HCT116 (cell line): ENCODE measurements at places on chromosomes 16 and 17. TPM values are rescaled to one million over a fixed set of nuclear protein-coding genes. Genes with fewer than 3 reads are reported as not detected.

Gene SP6
- total RNA-seq, result 10.8 TPM

Gene ZSWIM7
- 33.5 TPM for total RNA-seq

Gene KRTAP9-8
- total RNA-seq, result not detected

Gene GJD3
- total RNA-seq, result not detected

Gene MRPL27
- 106 TPM for total RNA-seq

Gene DOC2A
- 17.3 TPM for total RNA-seq

Gene CPNE7
- total RNA-seq, result 201 TPM

Gene KIF2B
- not detected for total RNA-seq

Gene HS3ST3B1
- total RNA-seq, result 2.4 TPM

Gene MSLN
- 40.9 TPM for total RNA-seq

Gene ZG16
- total RNA-seq, result 0.07 TPM

Gene PRAC1
- not detected for total RNA-seq

DNA sequence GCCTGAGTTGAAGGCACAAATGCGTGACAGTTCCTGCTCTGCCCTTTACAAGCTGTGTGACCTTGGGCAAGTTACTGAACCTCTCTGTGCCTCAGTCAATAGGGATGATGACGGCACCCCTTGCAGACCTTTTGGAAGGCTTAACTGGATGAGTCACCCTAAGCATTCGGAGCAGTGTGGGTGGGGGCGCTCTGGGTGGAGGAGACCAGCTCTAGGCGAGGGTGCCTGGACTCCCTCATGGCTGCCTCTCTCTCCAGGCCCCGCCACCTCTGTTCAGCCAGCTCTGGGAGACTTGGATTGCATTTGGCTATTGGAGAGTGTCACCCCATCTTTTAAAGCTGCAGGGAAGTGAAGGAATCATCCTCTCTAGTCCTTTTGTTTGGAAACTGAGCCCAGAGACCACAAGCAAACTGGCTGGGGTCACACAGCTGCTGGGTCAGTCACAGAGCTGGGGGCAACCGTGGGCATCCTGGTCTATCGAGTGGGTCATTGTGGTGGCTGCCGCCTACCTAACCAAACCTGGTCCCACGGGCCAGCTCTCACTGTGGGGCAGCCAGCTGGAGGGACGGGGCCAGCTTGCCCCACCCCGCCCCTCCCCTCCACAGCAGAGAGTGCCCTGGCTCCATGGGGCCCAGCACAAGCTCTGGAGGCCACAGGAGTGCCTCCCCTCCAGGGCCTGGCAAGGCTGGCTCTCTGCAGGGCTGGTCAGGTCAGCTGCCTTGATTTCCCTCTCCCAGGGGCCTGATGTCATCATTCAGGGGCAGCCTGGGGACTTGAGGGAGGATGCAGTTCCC lies 20.2 kb upstream of the GSE1 start:
- DNase-seq, result no peak

GRCh38 chr16:11474617-11475291 lies 112.0 kb downstream of the LITAF start:
- DNase-seq, result no peak

- DNase-seq, result peak; percentile 97
Observed at GRCh38 chr17:78142119-78142861, 3.9 kb upstream of the C17orf99 start.

DNA sequence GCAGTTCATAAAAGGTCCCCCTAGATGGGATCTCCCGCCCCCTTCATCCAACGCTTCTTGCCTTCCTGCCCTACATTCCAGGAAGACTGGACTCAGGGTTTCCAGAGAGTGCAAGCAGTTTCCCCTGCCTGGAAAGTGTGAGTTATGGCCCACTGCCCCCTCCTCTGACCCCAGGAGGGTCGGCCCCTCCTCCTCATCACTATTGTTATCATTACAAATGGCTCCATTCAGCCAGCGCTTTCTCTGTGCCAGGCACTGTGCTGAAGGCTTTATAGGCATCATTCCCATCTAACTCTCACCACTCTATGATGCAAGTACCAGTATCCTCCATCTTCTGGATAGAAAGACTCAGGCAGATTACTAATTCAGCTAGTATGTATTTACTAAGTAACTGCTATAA lies 90.7 kb downstream of the USP31 start:
- no peak for DNase-seq

DNA sequence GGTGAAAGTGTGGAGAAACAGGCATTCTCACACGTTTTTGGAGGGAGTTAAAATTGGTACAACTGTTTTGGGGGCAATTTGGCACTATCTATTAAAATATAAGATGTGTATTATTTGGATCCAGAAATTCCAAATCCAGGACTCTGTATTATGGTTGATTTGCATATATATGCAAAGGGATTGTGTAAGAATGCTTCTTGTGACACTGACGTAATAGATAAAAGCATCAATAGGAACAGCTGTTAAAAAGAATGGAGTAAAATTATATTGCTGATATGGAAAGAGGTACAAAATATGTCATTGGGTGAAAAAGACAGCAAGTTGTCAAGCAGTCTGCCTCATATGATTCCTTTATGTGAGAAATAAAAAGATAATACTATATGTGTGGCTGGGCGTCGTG lies 17.3 kb downstream of the FA2H start:
- no peak for DNase-seq

DNA sequence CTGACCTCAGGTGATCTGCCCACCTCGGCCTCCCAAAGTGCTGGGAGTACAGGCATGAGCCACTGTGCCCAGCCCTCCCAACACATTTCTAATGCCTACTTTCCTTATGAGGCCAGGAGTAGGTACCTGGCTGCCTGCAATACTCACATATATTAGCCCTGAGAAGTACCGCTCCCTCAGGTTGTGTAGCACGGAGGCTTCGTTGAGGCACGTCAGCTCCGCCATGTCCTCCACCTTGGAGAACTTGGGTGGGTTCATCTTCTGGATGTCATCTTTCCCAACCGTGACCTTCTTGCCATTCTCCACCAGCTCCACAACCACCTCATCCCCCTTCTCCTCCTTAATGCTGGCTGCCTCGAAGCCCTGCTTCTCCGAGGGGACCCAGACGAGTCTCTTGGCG lies 19.1 kb downstream of the MYH11 start:
- no peak for DNase-seq

- DNase-seq, result no peak
Observed at GRCh38 chr16:52309446-52310416, 237.2 kb downstream of the TOX3 start.

DNA sequence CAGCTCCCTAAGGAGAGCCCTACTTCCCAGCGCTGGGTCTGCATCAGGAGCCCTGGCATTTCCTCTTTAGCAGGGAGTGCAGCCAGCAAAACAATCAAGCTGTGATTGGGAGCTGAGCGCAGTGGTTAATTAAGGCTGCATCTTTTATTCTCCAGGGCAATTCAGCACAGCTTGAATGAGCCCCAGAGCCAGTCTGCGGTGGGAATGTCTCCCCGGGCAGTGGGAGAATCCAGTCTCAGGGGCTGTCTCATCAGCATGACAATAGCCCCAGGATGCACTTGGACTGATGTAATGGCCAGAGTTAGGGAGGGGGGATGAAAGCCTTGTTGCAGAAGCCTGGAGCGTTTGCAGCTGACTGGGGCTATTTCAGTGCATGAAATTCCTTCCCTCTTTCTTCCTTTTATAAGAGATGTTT lies 292.6 kb upstream of the SOX9 start:
- no peak for DNase-seq

DNA sequence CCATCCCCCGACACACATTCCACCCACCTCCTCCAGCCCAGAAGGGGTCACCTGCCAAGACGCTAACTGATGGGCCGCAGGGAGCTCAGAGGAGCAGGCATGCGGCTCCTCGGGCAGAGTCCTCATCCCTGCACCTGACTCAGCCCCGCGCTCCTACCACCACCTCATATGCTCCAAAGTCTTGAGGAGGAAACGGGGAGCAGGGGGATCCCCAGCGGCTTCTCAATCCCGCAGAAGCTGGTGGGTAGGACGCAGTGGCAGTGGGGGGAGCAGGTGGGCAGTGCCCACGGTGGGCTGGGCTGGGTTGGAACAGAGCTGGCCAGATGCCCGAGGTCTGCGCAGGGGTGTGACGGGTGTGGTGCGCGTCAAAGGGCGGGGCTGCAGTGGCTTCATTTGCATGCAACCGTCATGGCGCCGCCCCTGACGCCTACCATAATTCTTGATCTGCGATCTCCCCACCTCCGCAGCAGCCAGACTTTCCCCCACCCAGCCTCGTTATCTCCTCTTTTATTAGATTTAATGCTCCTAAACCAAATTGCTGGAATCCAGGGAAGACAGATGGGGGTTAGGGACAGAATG lies 39.0 kb upstream of the EMP2 start:
- DNase-seq, result no peak

DNA sequence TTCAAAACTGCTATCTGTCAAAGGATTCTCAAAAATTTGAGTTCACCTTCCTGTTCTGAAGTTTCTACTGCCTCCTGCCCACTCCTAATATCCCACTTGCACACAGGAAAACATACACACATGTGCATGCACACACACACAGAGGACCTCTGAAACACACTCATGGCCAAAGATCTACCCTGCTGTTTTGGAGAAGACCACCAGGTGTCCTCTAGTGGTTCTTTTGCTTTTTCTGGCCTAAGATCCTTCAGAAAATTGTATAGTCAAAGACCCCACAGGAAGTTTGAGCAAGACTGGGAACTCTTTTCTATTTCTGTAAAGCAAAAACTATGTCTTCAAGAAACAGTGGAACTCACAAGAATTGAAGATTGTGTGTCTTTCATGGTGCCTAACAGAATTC lies 90.2 kb downstream of the CDH8 start:
- DNase-seq, result no peak

GRCh38 chr16:72044296-72044695 lies 10.0 kb upstream of the HP start:
- DNase-seq, result no peak

GRCh38 chr17:6893382-6894205 lies 62.1 kb upstream of the TEKT1 start:
- DNase-seq, result no peak

DNA sequence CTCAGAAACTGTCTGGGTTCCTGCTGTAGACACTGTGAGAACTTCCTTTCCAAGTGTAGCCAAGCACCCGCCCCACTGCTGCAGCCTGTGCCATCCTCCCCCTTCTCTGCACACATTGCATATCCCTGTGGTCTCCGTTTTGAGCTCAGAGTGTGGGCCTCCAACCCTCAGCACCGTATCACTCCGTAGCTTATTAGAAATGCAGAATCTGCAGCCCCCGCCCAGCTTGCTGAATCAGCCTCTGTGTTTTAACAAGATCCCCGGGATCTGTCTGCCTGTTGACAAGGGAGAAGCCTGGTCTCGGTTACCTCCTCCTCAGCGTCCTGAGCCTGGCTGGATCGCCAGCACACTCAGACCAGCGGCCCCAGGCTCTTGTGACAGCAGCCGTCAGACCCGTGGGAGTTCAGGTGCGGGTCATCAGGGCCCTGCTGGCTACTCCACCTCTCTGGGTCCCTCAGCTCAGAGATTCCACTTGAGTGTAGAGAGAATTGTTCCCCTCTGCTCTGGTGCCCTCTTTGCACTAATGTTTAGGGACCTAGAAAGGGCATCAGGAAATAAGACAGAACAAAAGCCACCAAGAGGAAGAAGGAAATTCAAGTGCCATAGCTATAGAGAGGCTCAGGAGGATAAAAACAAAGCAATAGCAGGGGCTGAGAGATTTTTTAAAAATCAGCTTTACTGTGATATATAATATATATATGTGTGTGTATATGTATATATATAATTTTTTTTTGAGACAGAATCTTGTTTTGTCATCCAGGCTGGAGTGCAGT lies 92.3 kb downstream of the PITPNC1 start:
- DNase-seq, result no peak

GRCh38 chr16:57146735-57147134 lies 39.1 kb downstream of the PSME3IP1 start:
- no peak for DNase-seq

- no peak for DNase-seq
Observed at GRCh38 chr16:1188432-1189189, 35.7 kb downstream of the CACNA1H start.

DNA sequence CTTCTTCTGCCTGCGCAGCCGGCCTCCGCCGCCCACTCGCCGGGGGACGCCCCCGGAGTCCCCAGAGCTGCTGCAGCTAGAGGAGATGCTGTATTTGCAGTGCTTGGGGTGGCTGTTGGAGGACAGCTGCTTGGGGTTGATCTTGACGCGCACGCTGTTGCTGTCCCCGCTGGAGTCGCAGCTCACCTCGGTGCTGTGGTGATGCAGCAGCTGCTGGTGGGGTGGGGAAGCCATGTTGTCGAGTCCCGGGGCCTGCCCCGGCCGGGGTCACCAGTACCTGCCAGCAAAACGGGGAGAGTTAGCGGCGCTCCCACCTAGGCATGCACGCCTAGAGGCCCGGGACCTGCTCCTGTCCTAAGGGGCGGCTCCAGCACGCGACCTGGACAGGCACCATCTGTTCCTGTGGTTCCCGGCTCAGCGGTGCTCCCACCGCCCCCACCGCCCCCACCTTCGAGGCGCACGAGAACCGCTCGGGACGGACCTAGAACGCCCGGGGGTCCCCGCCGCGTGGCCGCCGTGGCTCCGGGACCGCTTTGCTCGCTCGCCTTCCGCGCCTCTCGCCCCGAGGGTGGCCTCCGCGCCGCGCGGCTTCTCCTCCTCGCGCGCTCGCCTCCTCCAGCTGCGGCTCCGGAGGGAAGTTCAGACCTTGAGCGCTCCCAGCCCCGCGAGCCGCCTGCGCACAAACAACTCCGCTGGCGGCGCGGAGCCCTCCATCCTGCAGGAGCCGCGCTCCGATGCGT lies 863 bp downstream of the ADCY9 start:
- DNase-seq, result no peak

- DNase-seq, result no peak
Observed at GRCh38 chr16:85284141-85284817, 172.0 kb upstream of the CIBAR2 start.

DNA sequence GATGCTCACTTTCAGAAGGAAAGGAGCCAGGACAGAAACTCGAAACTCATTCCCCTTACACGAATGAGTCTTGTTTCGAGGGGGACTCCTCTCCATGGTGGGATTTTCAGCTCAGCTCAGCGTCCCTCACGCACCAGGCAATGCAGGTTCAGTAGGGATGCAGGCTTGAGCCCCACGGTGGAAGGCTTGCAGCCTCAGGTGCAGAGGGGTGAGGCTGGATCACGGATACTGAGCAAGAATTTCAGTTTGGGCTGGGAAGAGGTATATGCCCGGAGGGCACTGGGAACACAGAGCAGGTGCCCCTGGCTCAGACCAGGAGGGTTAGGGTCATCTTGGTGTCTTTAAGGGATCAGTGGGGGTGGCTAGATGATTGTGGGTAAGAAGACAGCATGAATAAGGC lies 344.9 kb upstream of the TNRC6C start:
- no peak for DNase-seq

GRCh38 chr17:29010586-29010985 lies 4.8 kb upstream of the SEZ6 start:
- no peak for DNase-seq

- no peak for DNase-seq
Observed at GRCh38 chr16:89093602-89094251, at the start of gene ACSF3. TSS of gene ACSF3 (plus strand) at chr16:89093852. CDS start at chr16:89100682, 6,830 bp downstream.

GRCh38 chr16:67216612-67217490 lies 10.1 kb upstream of the TMEM208 start:
- DNase-seq, result no peak

DNA sequence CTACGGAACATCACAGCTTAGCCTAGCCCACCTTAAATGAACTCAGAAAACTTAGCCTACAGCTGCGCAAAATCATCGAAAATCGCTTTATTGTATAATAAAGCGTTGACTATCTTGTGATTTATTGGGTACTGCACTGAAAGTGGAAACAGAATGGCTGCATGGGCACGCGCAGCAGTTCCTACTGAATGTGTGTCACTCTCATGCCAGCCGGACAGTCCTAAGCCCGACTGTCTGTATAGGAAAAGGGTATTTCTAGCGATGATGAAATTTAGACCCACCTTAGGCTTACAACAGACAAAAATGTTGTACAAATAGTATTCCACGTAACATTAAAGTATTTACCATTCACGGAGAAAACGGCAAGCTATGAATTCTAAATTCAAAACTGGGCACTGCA lies 9.3 kb downstream of the FBXO31 start:
- DNase-seq, result no peak
